ENCODE measurements at places on chromosomes 4 and X.

DNA sequence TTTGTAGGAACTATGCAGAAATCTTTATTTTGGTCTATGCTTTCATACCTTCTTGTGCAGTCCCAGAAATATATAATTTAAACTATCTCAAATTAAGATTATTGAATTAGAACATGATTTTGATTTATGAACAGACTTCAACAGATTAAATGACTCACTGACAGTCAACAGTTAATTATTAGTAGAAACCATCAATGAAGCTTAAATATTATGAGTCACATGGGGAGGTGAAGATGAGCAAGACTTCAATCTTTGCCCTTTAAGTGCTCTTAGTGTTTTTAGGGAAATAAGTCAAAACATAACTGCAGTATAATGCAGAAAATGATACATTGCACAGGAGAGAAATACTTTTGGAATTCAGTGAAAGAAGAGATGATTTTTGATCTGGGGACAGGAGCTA lies 81.5 kb upstream of the BMP3 start:
- H3K4me1 ChIP-seq: no peaks in the 10 kb centered on the region
- no peak overlapping the region for H3K27ac ChIP-seq
- peaks cover 5% of the 10 kb centered on the region for H3K27me3 ChIP-seq
- no peak overlapping the region for H3K4me3 ChIP-seq
- no peaks in the 10 kb centered on the region for H3K36me3 ChIP-seq
- no peak for DNase-seq

GRCh38 chrX:135890087-135890585 lies 3.1 kb downstream of the CT45A10 start:
- no peak overlapping the region for H3K4me3 ChIP-seq
- H3K27me3 ChIP-seq: no peaks in the 10 kb centered on the region
- H3K36me3 ChIP-seq: no peaks in the 10 kb centered on the region
- H3K4me1 ChIP-seq: no peaks in the 10 kb centered on the region

DNA sequence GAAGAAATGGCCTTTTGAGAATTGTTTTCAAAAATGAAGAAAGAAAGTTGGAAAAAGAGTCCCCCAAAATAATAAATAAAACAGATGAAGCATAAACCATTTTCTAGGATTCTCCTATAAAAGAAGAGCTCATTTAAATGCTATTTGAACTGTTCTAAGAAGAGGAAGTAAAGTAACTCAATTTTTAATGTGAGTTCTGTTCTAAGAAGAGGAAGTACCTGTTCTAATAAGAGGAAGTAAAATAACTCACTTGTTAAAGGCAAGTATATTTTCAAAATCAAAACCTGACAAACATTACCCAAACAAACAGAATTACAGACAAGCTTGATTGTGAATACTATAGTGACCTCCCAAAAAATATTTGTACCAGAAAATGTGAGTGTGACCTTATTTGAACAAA lies 1326.3 kb downstream of the C4orf33 start:
- no peaks in the 10 kb centered on the region for H3K4me1 ChIP-seq
- no peaks in the 10 kb centered on the region for H3K36me3 ChIP-seq
- H3K27ac ChIP-seq: no peak overlapping the region
- no peaks in the 10 kb centered on the region for H3K27me3 ChIP-seq
- DNase-seq: no peak

- no peak overlapping the region for H3K27ac ChIP-seq
- peaks cover 18% of the 10 kb centered on the region for H3K27me3 ChIP-seq
- no peaks in the 10 kb centered on the region for H3K36me3 ChIP-seq
- DNase-seq: no peak
- H3K4me1 ChIP-seq: peaks cover 14% of the 10 kb centered on the region
Measured at GRCh38 chrX:39162322-39162735, 361.1 kb downstream of the MID1IP1 start.

DNA sequence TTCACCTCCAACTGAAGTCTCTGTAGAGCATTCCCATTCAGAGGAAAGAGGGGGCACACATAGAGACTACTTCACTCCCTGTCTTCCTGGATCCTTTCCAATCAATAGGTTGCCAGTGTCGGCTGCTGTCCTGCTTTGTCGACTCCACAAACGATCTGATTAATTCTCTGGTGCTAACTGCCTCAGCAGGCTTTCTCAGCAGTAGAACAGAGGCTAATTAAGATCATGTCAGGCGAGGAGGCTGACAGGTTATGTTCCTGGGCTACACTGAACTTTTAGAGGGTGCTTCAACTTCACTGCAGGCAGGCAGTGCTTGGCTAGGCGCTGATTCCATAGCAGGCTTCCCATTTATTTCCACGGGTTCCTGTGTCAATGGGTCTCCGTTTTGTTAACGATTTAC lies 79.2 kb downstream of the GRIA3 start:
- no peak overlapping the region for H3K27ac ChIP-seq
- H3K27me3 ChIP-seq: no peaks in the 10 kb centered on the region
- peak overlapping the region; percentile 29 for H3K4me3 ChIP-seq
- no peak for DNase-seq

All from type B pancreatic cell (in vitro differentiated cells).